ENCODE measurements at places on chromosomes 16 and 17.

- no peak for DNase-seq
Observed at GRCh38 chr17:77391668-77392375, 251.1 kb downstream of the SEC14L1 start.

- no peak for DNase-seq
Observed at GRCh38 chr16:1171001-1171400, 18.1 kb downstream of the CACNA1H start.

DNA sequence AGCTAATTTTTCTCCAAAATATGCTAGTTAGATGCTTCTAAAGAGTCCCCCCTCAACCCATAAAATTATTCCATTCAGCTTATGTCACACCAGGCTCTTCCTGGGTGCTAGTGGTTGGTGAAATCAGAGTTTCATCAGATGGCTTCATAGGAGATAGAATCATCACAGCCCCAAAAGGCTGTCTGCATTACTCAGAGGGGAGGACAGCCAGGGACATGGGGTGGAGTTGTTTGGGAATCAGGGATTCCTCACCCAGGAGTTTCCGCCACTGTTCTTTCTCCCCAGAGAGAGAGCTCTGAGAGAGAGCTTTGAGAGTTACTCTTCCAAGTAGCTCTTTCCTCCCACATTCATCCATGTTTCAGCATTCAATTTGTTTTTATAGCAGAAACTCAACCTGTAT lies 288 bp upstream of the KRT34 start:
- DNase-seq, result no peak

GRCh38 chr16:29779474-29779873 lies 1.4 kb downstream of the ZG16 start:
- DNase-seq, result no peak

DNA sequence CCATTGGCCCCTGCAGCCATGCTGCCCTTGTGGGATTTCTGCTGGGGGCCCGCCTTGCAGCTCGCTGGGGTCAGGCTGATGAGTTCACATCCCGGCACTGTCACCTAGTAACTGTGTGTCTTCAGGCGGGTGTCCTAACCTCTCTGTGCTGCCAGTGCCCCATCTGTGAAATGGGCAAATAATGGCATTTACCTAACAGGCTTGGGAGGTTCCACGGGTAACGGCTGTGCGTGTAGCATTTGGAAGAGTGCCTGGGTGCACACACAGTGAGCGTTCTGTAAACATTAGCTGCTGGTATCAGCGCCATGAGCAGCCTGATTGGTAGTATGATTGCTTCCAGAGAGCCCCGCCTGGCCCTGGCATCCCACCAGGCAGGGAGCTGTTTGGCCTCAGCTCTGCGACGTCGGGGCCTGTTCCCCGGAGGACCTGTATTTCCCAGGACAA lies 167.3 kb upstream of the GSE1 start:
- no peak for DNase-seq

DNA sequence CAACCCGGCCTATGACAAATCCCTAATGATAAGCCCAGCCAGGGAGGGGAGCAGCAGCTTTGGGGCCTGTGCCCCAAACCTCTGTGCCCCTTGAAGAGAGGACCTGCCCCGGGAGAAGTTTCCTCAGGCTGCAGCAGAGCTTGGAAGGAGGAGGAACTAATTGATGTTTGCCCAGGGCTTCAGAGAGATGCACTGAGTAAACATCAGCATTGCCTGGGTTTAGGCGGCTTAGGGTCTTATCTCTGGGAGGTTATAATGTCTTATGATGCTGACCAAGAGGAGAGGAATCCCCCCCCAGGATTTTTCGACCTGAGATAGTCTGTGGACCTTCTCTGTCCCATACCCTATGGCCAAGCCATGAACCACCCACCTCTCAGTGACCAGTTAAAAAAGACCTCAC lies 148.7 kb upstream of the SDK2 start:
- no peak for DNase-seq

DNA sequence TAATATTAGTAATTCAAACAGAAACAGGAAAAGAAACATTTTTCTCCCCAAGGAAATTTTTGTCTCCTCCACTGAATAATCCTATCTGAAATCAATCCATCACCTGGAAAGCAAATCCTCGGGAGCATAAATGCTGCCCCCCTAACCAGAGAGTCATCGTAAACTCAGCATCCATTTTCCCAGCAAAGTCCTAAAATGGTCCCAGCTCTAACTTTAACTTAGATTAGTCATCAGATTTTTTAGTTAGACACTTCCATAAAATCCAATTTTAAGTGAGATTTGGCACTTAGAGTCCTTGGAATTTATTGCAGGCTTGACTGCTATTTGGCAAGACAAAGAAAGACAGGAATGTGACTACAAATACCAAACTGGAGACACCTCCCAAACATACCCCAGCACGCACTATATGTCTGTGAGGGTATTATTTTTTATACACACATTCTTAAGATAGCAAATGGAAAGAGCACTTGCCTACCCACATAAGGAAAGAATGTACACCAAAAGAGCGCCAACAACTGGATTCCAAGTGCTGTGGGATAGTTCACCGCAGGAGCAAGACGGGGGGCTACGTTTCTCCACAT lies 15.4 kb downstream of the SCO1 start:
- no peak for DNase-seq

GRCh38 chr17:65564793-65565192 lies 3.3 kb upstream of the AXIN2 start:
- no peak for DNase-seq

- DNase-seq, result no peak
Observed at GRCh38 chr16:86388976-86389375, 121.4 kb upstream of the FOXF1 start.

DNA sequence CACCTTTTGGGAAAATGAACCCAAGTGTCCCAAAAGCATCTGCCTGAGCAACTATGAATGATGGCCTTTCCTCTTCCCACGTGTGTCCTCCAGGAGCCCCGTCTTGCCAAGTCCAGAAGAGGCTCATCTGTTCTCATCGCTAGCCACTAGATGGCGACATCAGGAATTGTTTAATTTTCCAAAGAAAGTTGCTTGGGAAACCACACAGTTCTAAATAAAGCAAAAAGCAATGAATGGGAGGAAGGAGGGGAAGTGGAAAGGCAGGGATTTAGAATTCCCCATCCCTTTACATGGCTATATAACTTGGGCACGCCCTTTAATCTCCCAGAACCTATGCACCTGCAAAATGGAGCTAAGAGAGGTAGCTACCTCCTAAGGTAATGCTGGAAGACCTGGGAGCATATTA lies 9.0 kb upstream of the CDH5 start:
- DNase-seq, result peak; percentile 72

GRCh38 chr17:21452377-21453143 lies 76.4 kb downstream of the KCNJ12 start:
- DNase-seq, result peak; percentile 33

DNA sequence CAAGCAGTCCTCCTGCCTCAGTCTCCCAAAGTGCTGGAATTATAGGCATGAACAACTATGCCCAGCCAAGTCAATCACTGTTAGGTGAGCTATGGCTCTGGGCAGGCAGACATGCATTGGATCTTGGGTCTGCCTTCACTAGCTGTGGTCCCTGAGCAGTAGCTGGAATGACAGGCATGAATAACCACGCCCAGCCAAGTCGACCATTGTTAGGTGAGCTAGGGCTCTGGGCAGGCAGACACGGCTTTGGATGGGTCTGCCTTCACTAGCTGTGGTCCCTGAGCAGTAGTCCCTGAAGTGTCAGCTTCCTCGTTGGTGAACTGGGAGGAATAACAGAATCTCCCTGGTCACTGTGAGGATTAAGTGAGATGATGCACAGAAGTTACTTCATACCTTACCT lies 6.4 kb downstream of the MRM3 start:
- no peak for DNase-seq

GRCh38 chr16:72099377-72099818 lies 5.8 kb downstream of the DHX38 start:
- peak; percentile 40 for DNase-seq

GRCh38 chr17:81603846-81604610 lies 32.9 kb downstream of the NPLOC4 start:
- no peak for DNase-seq

DNA sequence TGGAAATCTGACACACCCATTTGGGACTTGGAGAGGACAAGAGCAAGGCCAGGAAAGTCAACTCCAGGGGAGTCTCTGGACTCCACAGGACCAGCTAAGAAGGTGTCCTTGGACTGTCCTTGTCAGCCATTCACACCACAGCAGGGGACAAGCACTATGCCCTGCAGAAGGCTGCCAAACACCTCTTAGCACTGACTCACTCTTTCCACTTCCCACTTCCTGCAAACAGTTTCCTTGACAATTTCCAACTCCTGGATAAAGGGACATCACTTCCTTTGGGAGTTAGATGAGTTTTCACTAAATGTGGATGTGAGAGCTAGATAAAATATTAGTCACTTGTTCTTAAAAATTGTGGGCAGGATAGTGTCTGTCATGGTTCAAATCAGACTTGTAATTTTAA lies 37.8 kb upstream of the BCAR1 start:
- DNase-seq, result peak; percentile 51

DNA sequence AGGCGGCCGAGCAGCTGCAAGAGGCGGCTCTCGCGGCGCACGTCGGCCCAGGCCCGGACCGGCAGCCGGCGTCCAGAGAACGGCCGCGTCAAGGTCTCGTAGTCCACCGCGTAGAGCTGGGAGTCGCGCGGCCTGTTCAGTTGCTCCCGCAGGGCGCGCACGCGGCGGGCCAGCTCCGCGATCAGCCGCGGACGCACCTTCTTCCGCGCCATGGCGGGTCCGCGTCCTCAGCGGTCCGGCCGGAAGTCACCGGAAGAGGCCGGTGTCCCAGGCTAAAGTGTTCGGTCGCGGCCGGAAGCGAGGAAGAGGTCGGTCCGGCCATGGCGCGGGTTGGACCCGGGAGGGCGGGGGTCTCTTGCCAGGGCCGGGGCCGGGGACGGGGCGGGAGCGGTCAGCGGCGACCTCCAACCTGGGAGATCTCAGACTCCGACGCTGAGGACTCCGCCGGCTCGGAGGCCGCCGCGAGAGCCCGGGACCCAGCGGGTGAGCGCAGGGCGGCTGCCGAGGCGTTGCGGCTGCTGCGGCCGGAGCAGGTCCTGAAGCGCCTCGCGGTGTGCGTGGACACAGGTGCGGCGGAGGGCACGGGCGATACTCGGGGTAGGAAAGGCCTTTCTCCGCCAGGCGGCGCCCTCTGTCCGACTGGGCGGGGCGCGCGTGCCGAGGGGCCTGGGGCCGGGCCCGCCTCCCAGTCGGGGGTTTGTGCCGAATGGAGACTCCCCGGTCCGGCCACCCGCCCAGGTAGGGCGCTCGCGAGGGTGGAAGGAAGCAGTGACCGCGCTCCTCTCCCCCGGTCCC lies at the start of gene MRPS34:
Gene MRPS34, minus strand, starts transcription at position 227 of the 795 bp plus-strand sequence. Its CDS starts 15 bp downstream, at position 212.
- peak; percentile 80 for DNase-seq

- no peak for DNase-seq
Observed at GRCh38 chr17:61532826-61533225, 58.2 kb downstream of the NACA2 start.

DNA sequence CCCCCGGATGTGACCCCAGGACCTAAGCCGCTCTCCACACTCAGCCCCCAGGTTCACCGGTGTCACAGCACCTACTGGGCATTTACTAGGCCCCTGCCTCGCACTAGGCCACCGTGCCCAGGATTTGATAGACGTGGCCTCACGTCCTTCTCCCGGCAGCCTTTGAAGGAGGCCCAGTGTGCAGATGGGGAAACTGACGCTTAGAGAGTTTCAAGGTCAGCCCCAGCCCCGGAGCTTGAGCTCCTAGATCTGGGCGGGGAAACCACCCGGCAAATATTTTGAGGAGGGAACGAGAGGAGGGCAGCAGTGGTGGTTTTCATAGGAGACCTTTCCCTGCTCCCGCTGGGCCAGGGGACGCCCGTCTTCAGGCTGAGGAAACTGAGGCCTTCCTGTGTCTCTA lies 10.3 kb downstream of the ZFPM1 start:
- DNase-seq, result no peak

DNA sequence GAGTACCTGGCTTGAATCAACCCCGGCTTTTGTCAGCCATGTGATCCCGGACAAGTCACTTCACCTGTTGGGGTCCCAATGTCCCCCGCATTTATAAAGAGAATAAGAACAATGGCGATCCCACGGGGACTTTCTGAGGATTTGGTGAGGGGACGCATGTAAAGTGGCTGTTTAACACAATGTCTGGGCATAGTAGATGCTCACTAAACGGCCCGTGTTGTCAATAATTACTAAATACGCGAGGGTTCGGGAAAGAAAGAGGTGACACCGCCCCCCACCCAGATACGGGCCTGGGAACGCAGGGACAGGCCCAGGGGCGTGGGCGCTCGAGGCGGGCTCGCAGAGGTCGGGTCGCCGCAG lies 1.8 kb downstream of the SYNGR3 start:
- no peak for DNase-seq

- DNase-seq, result no peak
Observed at GRCh38 chr17:77484111-77484510, 343.3 kb downstream of the SEC14L1 start.

GRCh38 chr17:58764373-58764772 lies 8.7 kb downstream of the PPM1E start:
- no peak for DNase-seq

- DNase-seq, result no peak
Observed at GRCh38 chr16:89430436-89431157, 59.8 kb downstream of the ANKRD11 start.

DNA sequence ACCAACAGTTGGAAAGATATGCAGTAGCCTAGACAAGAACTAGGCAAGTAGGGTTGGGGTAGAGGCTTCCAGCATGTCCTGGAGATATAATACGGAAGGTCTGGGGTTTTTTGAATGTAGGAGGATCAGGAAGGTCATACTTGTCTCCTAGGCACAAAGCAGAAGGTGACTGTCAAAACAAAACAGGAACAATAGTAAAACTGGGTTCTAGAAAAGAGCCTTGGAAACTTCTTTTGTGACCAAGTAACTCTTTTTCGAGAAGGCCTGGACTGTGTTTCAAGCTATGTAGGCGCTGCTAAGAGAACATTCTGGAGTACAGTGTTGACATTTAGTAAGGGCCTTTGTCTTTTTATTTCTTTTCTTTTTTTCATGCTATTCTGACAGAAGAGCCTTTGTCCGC lies 26.9 kb upstream of the TENT4B start:
- DNase-seq, result no peak

GRCh38 chr16:22628994-22629393 lies 118.3 kb downstream of the NPIPB5 start:
- DNase-seq, result no peak

DNA sequence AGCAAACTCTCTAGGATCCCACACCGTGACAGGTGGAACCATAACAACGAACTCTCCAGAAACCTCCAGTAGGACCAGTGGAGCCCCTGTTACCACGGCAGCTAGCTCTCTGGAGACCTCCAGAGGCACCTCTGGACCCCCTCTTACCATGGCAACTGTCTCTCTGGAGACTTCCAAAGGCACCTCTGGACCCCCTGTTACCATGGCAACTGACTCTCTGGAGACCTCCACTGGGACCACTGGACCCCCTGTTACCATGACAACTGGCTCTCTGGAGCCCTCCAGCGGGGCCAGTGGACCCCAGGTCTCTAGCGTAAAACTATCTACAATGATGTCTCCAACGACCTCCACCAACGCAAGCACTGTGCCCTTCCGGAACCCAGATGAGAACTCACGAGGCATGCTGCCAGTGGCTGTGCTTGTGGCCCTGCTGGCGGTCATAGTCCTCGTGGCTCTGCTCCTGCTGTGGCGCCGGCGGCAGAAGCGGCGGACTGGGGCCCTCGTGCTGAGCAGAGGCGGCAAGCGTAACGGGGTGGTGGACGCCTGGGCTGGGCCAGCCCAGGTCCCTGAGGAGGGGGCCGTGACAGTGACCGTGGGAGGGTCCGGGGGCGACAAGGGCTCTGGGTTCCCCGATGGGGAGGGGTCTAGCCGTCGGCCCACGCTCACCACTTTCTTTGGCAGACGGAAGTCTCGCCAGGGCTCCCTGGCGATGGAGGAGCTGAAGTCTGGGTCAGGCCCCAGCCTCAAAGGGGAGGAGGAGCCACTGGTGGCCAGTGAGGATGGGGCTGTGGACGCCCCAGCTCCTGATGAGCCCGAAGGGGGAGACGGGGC lies 1.3 kb downstream of the SPN start:
- DNase-seq, result no peak

Data from HCT116 (cell line).